ENCODE measurements at places on chromosomes 16 and 17.

DNA sequence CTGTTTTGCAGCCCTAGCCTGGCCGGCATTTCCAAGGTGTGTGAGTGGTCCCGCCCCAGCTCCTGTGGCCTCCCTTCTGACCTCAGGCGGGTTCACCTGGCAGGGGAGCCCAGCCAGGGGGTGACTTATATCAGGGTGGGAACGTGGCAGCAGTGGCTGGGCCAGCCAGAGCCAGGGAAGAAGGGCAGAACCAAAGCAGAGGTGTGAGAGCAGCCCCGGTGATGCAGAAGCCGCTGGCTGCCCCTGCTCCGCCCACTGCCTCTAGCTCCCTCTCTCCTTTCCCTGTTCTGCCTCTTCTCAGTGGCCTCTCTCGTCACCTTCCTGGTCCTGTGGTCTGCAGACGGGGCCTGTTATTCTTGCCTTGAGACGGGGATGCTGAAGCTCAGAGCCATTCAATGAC lies 12.1 kb downstream of the MGAT5B start:
- DNase-seq = no peak

- no peak for DNase-seq
Observed at GRCh38 chr16:83831456-83831987, 23.7 kb downstream of the HSBP1 start.

GRCh38 chr17:20063665-20064648 lies 54.8 kb downstream of the SPECC1 start:
- peak; percentile 22 for DNase-seq

DNA sequence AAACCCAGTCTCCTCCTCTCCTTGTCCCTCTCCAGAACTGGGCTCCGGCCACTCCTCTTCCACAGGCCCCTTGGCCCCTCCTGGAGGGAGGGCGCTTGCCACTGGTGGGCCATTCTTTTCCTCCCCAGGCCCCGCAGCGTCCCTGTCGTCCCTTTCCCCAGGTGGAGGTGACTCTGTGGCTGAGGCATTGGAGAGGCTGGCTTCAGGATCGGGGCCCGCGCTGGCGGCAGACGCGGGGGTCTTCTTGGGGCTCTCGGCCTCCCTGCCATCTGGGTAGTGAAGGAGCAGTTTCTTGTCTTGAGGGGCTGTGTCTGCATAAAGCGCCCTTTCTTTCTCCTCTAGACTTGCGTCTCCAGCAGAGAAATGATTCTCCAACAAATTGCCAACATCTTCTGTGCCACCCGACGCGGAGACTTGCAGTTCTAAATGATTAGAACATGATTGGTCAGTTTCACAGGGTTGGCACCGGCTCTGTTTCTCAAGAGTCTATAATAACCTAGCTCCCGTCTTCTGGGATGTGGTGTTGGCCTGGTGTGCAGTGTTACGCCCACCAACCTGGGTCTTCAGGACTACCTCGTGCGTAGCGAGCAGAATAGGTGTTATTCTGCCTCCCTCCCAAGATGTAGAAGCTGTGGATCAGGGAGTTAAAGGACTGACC lies 34.1 kb downstream of the SRL start:
- no peak for DNase-seq

DNA sequence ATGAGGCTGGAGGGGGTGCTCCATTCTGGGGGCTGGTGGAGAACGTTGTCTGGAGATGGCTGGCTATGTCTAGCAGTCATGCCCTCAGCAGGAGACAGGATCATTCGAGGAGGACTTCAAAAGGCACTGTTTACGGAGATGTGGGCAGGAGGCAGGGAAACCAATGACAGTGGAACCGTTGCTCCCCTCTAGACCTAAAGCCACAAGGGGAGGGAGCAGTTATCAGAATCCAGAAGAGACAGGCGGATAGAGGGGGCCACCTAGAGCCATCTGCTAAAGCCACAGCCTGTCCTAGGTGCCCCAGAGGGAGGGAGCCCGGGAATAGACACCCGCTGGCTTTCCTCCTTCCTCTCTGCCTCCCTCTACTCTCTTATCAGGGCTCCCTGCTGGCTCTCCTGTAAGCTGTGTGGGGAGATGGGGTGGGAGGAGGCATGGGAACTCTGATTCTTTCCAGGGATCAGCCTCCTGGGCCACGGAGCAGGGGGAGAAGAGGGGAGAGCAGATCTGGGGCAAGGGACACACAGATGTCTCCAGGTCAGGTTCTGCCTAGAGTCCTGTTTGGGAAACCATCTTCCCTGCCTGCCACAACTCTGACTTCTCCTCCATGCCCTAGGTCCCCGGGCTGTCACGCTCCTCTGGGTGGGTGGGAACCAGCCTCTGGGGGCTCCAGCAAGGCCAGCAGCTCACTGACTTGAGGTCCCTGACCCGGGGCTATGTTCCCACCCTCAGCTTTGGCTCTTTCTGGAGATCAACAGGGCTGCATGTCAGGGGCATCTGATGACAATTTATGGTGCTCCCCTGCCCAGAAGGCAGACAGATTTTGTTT lies 42.3 kb downstream of the IRX3 start:
- no peak for DNase-seq

GRCh38 chr17:30292286-30292858 lies 628 bp upstream of the BLMH start:
- peak; percentile 78 for DNase-seq

- no peak for DNase-seq
Observed at GRCh38 chr17:76981545-76982295, 113.5 kb downstream of the MGAT5B start.

- DNase-seq = no peak
Observed at GRCh38 chr17:57441270-57441600, 184.9 kb downstream of the MSI2 start.

- no peak for DNase-seq
Observed at GRCh38 chr16:69114346-69114975, 9.0 kb downstream of the HAS3 start.

GRCh38 chr17:73750975-73751374 lies 106.7 kb upstream of the SDK2 start:
- DNase-seq = no peak

DNA sequence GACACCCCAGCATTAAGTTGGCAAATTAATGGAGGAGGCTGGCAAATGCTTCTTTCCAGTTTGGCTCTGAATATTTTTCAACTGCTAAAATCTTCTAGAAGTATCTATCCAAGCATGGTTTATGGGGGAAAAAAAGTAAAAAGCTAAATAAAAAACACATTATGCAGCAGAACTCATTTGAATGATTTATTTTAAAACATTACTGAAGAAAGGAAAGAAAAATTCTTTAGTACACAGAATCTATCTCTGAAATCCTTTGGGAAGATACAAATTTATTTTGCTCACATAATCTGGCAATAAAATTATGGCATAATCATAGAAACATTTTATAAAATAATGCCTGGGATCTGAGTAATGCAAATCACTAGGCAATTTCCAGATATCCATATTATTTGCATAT lies 328.1 kb upstream of the MON1B start:
- no peak for DNase-seq

DNA sequence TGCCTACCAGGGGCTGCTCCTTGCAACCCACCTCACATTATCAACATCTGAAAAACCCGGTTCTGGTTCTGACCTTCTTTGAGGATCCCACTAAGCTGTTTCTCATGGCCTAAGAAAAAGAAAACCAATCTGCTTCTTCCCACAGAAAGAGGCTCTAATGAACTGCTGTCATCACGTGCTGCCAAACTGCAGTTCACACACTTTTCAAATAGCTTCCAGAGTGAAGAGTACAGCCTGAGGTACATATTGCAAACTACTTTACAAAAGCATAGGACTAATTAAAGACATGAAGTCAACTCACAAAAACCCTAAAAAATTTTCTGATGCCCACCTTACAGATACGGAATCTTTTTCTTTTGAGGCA lies 36.7 kb downstream of the SMG6 start:
- DNase-seq = no peak

GRCh38 chr16:27852681-27853080 lies 210.8 kb downstream of the GSG1L start:
- DNase-seq = no peak

GRCh38 chr17:48727415-48728175 lies 955 bp downstream of the HOXB13 start:
- DNase-seq = no peak

DNA sequence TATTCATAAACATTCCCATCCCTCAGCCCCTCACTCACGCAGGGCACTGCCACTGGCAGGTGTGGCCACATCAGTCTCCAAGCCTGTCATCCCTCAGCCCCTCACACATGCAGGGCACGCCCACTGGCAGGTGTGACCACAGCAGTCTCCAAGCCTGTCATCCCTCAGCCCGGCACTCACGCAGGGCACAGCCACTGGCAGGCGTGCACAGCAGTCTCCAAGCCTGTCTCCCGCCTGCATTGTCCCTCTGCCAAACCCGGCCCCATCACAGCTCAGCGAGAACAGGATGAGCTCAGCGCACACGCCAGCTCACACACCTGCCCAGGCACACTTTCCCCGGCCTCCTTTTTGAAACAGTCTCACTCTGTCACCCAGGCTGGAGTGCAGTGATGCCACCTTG lies 11.4 kb upstream of the KREMEN2 start:
- no peak for DNase-seq

DNA sequence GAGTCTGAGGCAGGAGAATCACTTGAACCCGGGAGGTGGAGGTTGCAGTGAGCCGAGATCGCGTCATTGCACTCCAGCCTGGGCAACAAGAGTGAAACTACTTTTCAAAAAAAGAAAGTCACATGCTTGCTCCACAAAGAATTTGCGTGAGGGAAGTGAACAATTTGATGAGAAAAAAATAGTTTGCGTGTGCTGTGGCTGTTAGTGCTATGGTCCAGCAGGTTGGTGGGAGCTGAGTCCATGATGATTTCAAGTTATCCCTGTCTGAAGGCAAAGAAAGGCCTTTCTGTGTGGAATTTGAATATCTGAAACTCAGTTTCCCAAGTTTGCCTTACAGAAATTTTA lies 21.0 kb downstream of the PRCD start:
- no peak for DNase-seq

DNA sequence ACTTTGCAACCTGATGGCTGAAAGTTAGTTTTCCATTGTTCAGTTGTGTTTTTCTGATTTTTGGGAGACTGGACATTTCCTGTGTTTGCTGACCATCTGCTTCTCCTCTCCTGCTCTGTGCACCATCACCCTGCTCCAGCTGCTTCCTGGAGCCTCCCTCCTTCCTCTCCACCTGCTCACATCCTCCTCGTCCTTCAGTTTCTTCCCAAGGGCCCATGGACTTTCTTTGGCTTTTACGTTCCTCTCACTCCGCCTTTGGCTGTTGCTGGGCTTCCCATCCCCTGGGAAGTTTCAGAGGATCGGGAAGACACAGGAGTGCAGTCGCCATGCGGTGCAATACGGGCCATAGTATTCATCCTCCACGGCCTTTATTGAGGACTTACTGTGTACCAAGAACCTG lies 61.6 kb downstream of the TNFRSF13B start:
- no peak for DNase-seq

- no peak for DNase-seq
Observed at GRCh38 chr16:67716097-67716496, 3.0 kb downstream of the GFOD2 start.
